NCI-H187 treated with DMSO at 0.1 percent for 48 hours (cell line): ENCODE measurements at places on chromosomes 13 and 19.

DNA sequence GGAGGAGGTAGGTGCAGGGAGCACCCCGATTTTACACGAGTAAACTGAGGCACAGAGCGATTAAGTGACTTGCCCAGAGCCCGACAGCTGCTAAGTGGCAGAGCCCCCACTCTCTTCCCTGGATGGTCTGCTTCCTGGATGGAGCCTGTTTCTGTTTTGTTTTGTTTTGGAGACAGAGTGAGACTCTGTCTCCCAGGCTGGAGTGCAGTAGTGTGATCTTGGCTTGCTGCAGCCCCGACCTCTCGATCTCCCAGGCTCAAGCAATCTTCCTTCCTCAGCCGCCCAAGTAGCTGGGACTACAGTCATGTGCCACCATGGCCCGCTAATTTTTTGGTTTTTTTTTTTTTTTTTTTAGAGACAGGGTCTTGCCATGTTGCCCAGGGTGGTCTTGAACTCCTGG, 17.3 kb downstream of the BICRA start:
- no peak for DNase-seq

GRCh38 chr13:28322256-28322905, 172.5 kb downstream of the FLT1 start:
- DNase-seq, result no peak

DNA sequence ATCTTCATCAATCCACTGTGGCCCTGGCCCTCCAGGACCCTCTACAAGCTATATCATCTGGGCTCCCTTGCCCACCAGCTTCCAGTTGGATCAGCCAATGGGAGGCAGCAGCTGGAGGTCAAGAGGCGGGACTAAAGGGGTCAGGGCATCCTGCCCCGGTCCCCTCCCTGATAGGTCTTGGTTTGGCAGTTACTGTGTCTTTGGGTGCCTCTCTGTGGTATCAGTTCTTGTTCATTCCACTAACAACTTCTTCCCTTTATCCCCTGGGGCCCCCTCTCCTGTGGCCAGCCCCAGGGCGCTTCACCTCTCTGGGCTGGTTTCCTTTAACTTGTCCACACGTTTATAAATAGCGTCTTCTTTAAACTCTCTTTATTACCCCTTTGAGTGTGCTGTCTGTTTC, 83.6 kb downstream of the DCT start:
- DNase-seq, result no peak

GRCh38 chr19:54137699-54138488, at the start of gene CNOT3:
Gene CNOT3 (plus strand): TSS chr19:54137762. CDS start chr19:54142979, 5,217 bp downstream.
- DNase-seq, result no peak

DNA sequence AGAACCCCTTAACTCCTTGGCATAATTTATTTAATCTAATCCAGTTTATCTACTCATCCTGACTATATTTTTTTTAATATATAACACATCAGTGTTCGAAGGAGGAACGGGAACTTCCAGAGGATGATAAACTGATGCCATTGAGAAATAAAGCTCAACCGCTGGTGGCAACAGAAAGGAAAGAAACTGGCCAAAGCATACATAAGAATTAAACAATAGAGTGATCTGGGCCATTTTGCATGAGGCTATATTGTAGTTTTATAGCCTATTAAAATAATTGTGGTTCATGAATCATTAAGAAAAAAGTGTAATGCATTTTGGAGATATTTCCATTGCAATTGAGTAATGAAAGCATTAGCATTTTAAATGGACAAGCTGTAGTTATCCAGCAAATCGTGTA, 94.2 kb downstream of the FRY start:
- DNase-seq, result no peak

DNA sequence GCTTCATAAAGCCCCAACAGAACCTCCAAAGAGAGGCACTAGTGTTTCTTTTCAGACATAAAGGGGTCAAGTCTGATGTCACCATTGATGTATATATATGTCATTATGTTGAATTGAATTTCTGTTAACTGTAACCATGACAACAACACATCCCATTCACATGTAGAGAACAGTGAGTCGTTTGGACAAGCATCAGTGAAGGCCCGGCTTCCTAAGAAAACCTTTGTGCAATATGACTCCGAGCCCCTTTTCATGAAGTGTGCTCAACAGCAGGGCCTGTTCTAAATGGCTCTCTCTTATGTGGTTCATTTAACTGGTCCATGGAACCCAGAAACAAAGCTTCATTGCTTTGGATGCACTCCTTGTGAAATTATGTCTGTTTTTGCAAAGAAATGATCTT, 67.2 kb upstream of the UBL3 start:
- DNase-seq, result no peak

- DNase-seq, result no peak
These were observed 37.5 kb upstream of the ZNRF4 start for GRCh38 chr19:5417495-5418436.

DNA sequence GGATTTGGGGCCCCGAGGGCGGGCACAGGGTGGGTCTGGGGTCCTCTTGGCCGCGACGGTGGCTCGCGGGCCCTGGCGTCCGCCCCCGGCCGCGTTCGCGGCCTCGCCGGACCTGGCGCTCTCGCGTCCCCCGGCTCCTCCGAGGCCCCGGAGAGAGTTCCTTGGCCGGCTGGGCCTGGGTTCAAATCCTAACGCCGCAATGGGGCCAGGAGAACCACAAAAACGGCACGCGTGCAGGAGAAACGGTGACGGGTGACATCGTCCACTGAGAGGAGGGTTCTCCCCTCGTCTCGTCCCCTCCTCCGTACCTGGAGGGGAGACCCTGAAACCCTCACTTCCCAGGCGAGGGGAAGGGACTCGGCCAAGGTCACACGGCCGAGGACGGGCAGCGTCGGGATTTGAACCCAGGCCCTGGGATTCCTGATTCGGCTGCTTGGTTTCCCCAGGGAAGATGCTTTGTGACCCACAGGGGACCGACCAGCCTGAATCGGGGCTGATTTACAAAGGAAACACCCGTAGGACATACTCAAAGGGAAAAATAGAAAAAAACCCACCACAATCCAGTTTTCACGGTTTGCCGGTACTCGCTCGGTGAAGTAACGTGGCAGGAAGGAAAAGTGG, 624 bp downstream of the SAFB start:
- DNase-seq, result no peak

DNA sequence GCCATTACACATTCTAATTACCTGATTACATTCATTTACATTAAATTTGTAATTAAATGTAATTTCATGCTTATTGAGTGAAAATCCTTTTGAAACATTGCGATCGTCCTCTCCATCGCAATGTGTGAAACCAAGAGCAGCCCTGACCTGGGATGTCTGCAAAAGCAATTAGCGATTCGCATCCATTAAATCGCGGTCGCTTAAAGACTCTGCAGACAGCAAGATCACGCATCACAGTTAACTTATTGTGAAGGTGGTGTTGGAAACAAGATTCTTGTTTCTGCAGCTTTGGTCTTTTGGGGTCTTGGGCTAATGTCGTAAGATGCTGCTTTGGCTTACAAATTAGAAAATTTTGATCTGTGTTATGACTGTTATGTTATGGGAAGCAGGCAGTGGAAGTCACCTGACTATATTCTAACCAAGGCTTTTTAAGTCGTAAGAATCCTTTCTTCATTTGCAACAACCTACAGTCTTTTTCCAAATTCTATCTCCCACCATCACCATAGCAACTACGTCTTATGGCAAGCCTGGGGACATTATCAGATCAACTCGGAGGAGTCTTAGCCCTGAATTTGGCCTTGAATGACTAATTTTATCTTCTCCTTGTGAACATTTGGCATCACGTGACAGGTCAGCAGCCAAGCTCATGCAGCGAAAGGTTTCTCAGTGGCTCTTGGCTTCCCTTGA, 142.8 kb upstream of the SOX1 start:
- no peak for DNase-seq

DNA sequence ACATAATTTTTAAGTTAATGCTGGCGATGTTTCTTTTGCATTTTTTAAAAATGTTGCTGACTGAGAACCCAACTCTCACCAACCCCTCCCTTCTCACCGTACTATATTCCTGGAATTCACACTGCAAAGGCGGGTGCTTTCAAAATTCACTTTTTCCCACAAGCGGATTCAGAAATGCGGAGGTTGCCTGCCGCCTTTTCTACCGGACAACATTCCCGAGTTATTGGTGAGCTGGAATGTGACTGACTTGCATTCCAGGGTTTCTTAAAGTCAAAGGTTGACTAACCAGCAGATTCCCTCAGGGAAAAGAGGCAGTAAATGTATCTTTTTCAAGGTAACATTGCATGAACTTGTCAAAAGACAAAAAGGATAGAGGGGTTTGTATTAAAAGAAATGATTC, 113.3 kb downstream of the RAB20 start:
- no peak for DNase-seq

GRCh38 chr19:14555918-14556661, 15.8 kb downstream of the NDUFB7 start:
- no peak for DNase-seq

- DNase-seq, result no peak
These were observed 73.0 kb upstream of the OXGR1 start for GRCh38 chr13:97067017-97067895.

GRCh38 chr19:20422216-20423205, 143.1 kb downstream of the ZNF737 start:
- no peak for DNase-seq

DNA sequence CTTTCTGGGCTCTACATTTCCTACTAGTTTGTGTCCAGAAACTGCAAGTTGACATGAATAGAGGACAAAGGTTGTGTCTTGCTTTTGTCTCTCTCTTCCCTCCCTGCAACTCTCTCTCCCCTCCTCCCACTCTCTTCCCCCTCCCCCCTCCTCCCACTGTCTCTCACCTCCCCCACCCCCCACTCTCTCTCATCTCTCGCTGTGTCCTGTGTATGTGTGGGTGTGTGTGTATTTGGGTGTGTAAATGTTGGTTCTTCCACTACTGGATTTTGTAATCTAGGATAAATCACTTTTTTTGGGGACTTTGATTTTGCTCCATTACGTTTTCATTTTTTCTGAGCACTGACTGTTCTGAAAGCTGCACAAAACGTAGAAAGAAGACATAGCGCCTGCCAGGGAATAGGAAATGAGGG, 48.4 kb downstream of the AKAP11 start:
- DNase-seq, result no peak

- peak; percentile 11 for DNase-seq
These were observed at the start of gene BICRA for GRCh38 chr19:47608969-47609905. Gene BICRA (plus strand): TSS chr19:47609134. CDS start chr19:47673575, 64,441 bp downstream.

DNA sequence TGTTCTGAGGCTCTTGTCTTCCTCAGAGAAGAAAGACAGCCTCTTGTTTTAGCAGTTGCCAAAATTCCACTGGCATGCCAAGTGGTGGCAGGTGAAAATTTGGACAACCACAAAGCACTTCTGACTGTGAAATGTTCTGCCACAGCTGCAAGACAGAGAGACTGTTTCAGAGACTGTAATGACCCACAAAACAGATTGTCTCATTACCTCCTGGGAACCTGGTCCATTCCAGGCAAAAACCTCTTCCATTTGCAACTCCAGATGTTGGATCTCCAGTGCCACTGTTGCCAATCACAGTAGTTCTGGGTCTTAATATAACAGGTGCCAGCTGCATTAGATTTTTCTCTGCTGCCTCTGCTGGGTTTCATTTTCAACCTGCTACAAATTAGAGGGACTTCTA, 911.5 kb downstream of the UQCRFS1 start:
- DNase-seq, result no peak

DNA sequence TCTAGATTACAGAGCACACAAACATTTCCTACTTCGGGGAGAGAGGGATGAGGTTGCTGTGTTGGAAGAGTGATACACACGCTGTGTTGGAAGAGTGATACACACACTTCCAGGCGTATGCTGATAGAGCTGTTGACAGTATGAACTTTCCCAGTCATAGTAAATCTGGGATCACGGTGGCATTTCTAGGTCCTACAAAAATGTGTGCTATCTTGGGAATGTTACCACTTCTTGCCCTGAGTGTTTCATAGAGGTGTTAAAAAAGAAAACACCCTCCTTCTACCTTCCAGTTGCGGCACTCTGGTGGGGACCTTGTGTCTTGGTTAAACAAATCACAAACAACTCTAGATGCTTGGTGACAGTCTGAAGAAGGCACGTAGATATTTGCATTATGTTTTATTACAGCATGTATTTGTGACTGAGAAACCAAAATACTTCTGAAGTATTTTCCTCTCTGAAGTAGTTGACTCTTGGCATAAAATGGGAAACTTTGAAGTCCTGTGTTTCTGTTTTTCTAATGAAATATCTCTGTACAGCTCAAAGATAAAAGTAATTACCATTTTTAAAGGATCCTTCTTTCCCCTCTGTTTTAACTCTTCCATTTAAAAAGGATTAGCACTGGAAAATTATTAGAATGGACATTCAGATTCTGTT, 52.5 kb downstream of the ARHGAP35 start:
- no peak for DNase-seq

DNA sequence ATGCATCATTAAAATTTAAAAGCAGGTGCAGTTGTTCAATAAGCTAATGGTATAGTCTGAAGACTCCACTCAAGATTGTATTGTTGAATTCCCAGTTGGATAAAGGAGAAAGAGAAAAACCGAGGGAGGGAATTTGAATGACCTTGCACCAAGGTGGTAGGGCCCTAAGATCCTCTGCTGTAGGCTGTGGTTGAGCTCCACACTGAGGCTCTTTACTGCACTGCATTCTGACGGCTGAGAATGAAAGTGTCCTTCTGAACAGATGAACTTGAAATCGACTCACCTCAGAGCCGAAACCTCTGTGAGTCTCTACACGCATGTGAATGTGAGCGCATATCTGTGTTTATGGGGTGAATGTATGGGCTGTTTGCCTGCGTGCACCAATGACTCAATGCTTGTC, 388.9 kb upstream of the DACH1 start:
- no peak for DNase-seq

DNA sequence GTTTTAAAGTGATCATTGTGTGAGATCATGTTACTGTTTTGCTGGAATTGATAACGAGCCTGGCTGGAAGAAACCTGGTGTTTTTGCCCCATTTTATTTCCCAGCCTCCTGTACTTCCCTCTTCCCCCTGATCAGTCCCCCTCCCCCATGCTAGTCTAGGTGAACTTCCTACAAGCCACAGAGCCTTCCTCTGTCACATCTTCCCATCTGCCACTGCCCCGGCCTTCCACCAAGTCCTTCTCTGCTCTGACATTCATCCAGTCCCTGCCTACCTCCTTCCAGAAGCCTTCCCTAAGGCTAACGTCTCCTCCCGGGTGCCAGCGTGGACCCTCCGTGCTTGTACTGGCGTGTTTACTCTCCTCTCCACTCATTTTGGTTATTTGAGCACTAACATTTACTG, 14.3 kb downstream of the FARP1 start:
- no peak for DNase-seq

DNA sequence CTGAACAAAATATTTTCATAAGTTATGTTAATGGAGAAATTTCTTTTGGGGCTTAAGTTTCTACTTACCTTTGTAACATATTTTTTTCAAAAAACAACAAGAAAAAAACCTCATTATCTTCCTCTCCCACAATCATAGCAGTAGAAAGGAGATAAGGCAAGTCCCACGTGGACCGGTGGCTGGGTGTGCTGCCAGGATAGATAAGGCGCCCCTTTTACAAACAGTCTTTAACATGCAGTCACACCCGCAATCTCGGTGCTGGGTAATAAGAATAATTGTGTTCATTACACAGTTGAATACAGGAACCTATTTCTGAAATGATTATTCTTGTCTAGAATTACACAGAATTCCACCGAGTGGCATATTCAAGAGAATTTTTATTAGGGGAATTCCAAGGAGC, 1202.3 kb downstream of the UQCRFS1 start:
- no peak for DNase-seq

- DNase-seq, result peak; percentile 63
These were observed 30.1 kb upstream of the METTL21C start for GRCh38 chr13:102724923-102725322.

- DNase-seq, result no peak
These were observed 147.0 kb downstream of the DCT start for GRCh38 chr13:94332359-94333096.
